Frontal cortex (tissue), 4 donors: ENCODE measurements at places on chromosomes 4 and X.

GRCh38 chr4:152927737-152928136 lies 8.4 kb upstream of the FHDC1 start:
- DNase-seq = no peak

- no peak for DNase-seq
Observed at GRCh38 chr4:153652051-153652784, 31.9 kb upstream of the TLR2 start.

GRCh38 chr4:70728091-70728490 lies 6.3 kb downstream of the RUFY3 start:
- no peak for DNase-seq

DNA sequence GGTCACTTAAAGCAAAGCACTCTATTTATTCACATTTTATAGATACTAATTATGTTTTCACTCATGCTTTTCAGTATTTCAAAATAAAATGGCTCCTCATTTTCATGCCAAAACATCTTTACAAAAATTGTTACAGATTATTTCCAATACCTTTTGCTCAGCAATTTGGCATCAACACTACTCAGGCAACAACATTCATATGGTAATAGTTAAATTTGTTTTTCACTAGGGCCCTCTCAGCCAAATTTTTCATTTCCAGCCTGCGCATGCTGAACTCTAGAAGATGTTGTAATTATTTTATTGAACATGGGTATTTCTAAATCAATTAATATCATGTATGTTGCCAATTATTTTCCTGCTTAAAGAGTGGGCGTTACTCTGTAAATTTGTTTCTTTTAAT lies 225.6 kb downstream of the ANTXR2 start:
- DNase-seq = no peak

- DNase-seq = no peak
Observed at GRCh38 chr4:108849611-108850168, 86.8 kb upstream of the ETNPPL start.

- DNase-seq = no peak
Observed at GRCh38 chr4:3304831-3305609, 12.2 kb downstream of the RGS12 start.

GRCh38 chr4:155608225-155608885 lies 58.3 kb upstream of the GUCY1A1 start:
- DNase-seq = no peak

GRCh38 chrX:103831342-103831802 lies 685 bp downstream of the RAB9B start:
- DNase-seq = no peak

DNA sequence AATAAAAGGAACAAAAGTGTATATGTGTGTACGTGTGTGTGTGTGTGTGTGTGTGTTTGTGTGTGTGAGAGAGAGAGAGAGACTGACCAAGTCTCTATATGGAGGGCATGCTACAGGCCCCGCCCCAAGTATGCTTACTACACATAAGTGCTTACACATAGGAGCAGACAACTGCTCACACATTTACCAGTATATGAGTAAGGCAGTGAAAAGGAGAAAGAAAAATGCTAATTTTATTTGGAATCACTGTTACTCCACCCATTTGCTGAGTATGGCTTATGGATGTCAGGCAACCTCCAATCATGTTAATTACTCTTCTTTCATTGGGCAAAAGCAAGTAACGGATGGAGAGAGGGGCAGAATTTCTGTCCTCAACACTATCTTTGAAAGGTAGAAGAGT lies 107.6 kb upstream of the STK26 start:
- no peak for DNase-seq

DNA sequence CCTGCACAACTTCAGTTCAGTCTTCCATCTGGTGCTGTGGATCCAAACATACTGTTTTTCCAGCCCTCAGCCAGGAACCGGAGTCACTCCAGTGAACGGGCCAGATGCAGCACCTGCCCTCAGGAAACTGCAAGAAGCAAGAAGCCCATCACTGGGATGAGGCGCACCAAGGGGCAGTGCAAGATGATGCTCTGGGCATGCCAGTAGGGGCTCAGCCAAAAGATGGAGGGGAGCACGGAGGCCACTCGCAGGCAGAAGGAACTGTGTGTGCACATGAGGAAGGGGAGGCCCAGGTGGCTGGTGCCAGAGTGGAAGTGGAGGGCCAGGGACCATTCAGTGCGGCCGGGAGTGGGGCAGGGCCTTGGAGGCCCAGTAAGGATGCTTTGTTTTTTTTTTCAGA lies 161.7 kb upstream of the MAMLD1 start:
- no peak for DNase-seq

DNA sequence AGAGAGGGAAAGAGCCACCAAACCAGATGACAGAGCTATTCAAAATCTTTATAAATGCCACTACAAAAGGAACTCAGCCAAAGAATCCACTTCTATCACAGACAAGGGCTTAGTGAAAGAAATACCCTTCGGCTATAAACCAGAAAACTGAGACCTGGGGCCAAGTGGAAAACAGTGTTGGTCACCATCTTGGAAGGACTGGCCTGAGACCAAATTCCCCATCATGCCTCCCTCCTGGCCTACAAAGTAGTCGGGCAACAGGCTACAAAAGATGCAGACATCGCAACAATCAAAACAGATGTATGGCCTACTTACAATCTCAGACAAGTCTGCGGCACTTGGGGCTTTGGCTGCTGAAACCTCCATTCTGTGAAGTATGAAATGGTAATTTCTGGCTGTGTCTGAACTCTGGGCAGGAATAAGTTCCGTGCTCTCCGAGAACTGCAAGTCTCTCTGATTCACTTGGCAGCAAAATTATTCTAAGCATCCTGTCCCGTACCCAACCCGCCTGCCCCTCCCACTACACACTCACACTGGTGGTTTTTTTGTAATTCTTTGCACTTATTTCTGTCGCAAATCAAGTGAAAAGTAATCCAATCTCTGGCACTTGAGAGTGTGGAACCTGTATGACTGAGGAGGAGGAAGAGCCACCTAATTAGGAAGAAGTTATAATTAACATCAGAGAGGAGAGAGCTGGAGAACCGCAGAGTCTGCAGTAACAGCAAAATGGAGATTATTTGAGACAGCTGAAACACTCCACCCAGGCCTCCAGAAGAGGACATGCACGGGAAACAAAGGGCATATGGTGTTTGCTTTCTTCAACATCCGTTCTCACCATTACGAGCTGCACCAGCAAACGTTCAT lies 87.8 kb downstream of the SH3KBP1 start:
- DNase-seq = no peak

DNA sequence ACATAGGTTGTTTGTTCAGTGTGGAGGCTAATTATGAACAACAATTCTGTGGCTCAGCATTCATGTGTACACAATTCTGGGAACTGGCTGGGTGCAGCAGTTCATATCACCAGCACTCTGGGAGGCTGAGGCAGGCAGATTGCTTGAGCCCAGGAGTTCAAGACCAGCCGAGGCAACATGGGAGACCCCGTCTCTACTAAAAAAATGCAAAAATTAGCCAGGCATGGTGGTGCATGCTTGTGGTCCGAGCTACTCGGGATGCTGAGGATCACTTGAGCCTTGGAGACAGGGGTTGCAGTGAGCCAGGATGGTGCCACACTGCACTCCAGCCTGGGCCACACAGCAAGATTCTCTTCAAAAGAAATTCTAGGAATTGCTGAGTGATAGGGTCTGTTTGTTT lies 4.5 kb upstream of the PPP2R2C start:
- no peak for DNase-seq

DNA sequence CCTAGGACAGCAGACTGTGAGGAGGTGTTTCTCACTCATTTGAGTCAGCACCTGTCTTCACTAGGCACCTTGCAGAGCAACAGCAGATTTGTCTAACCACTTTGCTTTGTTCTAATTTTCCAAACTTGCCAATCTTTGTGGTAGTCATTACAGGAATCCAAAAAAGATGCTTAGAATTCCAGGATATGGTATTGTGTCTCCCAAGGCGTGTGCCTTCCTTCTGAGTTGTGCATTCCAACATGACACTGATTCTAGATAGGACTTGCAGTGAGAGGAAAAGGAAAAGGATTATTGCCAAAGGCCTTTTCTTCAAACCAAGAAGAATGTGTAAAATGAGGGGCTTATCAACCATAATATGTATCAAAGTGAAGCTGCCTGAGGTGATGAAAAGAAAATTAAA lies 126.2 kb downstream of the MAPK10 start:
- no peak for DNase-seq

GRCh38 chrX:121831601-121832000 lies 784.2 kb downstream of the GLUD2 start:
- DNase-seq = no peak

DNA sequence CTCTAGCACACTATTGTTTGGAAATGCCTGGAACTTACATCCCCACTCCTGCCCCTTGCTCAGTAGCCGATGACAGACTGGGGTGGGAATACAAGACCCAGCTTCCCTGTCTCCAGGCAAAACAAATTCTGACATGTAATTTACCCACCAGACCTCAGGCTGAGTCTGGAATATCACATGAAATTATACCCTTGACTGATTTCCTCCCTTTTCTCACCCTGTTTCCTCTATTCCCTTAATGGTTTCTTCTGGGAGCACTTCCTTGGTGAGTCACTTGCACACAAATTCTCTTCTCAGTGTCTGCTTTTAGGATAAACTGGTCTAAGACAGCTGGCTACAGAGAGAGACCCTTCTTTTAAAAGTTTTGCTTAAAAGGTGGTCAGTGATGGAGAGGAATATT lies 65.8 kb upstream of the DIPK2B start:
- DNase-seq = no peak
